ENCODE measurements at places on chromosomes 2 and 18. TPM values are rescaled to one million over a fixed set of nuclear protein-coding genes. Genes with fewer than 3 reads are reported as not detected.

The HJURP gene
- 61.5 TPM for total RNA-seq

The MFF gene
- 102 TPM for total RNA-seq

The EPB41L3 gene
- total RNA-seq, result 0.41 TPM

The FRZB gene
- total RNA-seq, result 0.12 TPM

The MATN3 gene
- 10.6 TPM for total RNA-seq

The LOXHD1 gene
- total RNA-seq, result not detected

The COL4A4 gene
- total RNA-seq, result 2.1 TPM

The WIPF1 gene
- total RNA-seq, result 25.2 TPM

The RANBP2 gene
- 24.7 TPM for total RNA-seq

The VPS54 gene
- 13.9 TPM for total RNA-seq

The GALNT13 gene
- total RNA-seq, result 8.5 TPM

The UGT1A8 gene
- total RNA-seq, result not detected

The DYNAP gene
- not detected for total RNA-seq

The MAL gene
- 0.12 TPM for total RNA-seq

The EFHD1 gene
- total RNA-seq, result 5.0 TPM

The AP1S3 gene
- total RNA-seq, result 32.8 TPM

The KANSL1L gene
- 0.62 TPM for total RNA-seq

The KCNG2 gene
- total RNA-seq, result not detected

The GNLY gene
- total RNA-seq, result 0.30 TPM

The TNFRSF11A gene
- total RNA-seq, result 9.5 TPM

The CIAO1 gene
- 85.2 TPM for total RNA-seq

The NEB gene
- total RNA-seq, result 0.20 TPM

The C1QL2 gene
- total RNA-seq, result 0.53 TPM

The ELOA2 gene
- not detected for total RNA-seq

The ACMSD gene
- total RNA-seq, result not detected

The DSG3 gene
- not detected for total RNA-seq

The SLC4A5 gene
- total RNA-seq, result 0.07 TPM

The ALPP gene
- total RNA-seq, result 5.2 TPM

The ALLC gene
- total RNA-seq, result not detected

The STPG4 gene
- total RNA-seq, result not detected

The HOXD12 gene
- not detected for total RNA-seq

The YIPF4 gene
- 46.9 TPM for total RNA-seq

The TTL gene
- 39.9 TPM for total RNA-seq

The LCT gene
- 0.05 TPM for total RNA-seq

The CEP76 gene
- total RNA-seq, result 6.3 TPM

The AMER3 gene
- not detected for total RNA-seq

The PPP1CB gene
- total RNA-seq, result 133 TPM

The IGFBP5 gene
- 0.22 TPM for total RNA-seq

The RAB6C gene
- total RNA-seq, result not detected

The SERPINB11 gene
- total RNA-seq, result not detected

The PLGLB2 gene
- total RNA-seq, result 0.23 TPM

The IL1B gene
- 0.15 TPM for total RNA-seq

The LAMA1 gene
- 0.06 TPM for total RNA-seq

The SCTR gene
- total RNA-seq, result not detected

Data from A549 treated with Mapracorat at 1 μM for 4 hours (cell line).